PC-3 (cell line): ENCODE measurements at places on chromosomes 5 and 9. TPM values are rescaled to one million over a fixed set of nuclear protein-coding genes. Genes with fewer than 3 reads are reported as not detected.

EXOSC3 gene
- 98.3 and 125 TPM in 2 replicates for total RNA-seq

SLC34A3 gene
- total RNA-seq, result 1.0 and 1.5 TPM in 2 replicates

GRCh38 chr5:7686794-7687193 is 164.1 kb downstream of the CFAP90 start:
- peaks cover 43% of the 10 kb centered on the region for H3K27me3 ChIP-seq
- no peaks in the 10 kb centered on the region for H3K36me3 ChIP-seq
- DNase-seq, result no peak
- no peaks in the 10 kb centered on the region for H3K4me1 ChIP-seq
- H3K27ac ChIP-seq, result no peak overlapping the region

DNA sequence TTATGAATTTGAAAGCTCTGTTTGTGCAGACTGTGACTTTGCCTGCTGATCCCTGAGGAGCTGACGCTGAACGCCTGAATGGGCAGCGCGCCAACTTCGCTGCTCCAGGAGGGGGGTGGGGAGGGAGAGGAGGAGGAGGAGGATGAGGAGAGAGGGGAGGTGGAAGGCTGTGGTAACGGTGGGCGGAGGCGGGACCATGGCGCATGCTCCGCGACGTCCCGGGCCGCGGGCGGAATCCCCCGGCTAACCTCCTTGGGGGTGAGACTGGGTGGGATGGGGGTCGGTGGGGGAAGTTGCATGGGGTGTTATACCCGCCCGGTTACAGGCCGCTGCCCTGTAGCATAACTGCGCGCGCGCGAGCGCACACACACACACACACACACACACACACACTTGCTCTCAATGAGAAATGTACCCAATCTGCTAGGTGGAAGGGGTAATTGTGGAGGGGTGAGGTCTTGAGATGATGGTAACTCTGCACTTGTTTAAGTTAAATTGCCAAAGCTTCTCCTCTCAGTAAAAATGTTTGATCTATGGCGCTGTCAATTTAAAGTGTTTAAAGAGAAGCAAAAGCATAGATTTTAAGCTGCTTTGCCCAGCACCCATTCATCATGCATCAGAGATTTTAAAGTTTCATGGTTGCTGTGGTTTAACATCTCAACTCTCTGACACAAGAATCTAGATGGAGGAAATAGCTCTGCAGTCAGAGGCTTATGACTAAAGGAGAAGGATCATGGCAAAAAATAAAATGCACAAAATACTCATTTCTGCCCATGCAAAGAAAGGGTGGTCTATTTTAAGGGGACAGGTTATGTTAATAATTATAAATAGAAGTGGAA is 76.6 kb upstream of the TBCA start:
- DNase-seq, result no peak
- no peaks in the 10 kb centered on the region for H3K27me3 ChIP-seq
- no peaks in the 10 kb centered on the region for H3K4me1 ChIP-seq
- no peaks in the 10 kb centered on the region for H3K36me3 ChIP-seq
- H3K4me3 ChIP-seq, result no peak overlapping the region

- H3K27ac ChIP-seq, result no peak overlapping the region
- no peak for DNase-seq
- H3K4me1 ChIP-seq, result no peaks in the 10 kb centered on the region
- H3K27me3 ChIP-seq, result no peaks in the 10 kb centered on the region
- H3K4me3 ChIP-seq, result no peak overlapping the region
These were observed 69.9 kb downstream of the SEMA6A start for GRCh38 chr5:116504593-116505166.

DNA sequence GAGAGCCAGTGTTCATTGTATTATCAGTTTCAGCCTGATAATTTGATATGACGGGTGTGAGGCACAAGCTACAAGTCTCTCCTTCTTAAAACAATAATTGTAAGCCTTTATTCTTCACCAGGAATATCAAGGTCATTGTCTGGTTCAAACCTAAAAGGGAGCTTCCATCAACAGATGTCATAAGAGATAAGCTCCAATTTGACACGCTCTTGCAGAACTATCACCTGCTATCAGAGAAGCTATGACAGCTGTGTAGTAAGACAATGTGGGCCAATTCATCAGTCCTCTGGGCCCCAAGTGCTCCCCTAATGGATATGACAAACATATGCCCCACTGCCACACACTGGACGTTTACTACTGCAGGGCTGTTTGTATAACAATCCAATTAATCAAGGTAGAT is 1010.2 kb upstream of the DMAC1 start:
- DNase-seq, result no peak
- H3K4me3 ChIP-seq, result no peak overlapping the region
- H3K4me1 ChIP-seq, result no peaks in the 10 kb centered on the region
- H3K27ac ChIP-seq, result no peak overlapping the region

DNA sequence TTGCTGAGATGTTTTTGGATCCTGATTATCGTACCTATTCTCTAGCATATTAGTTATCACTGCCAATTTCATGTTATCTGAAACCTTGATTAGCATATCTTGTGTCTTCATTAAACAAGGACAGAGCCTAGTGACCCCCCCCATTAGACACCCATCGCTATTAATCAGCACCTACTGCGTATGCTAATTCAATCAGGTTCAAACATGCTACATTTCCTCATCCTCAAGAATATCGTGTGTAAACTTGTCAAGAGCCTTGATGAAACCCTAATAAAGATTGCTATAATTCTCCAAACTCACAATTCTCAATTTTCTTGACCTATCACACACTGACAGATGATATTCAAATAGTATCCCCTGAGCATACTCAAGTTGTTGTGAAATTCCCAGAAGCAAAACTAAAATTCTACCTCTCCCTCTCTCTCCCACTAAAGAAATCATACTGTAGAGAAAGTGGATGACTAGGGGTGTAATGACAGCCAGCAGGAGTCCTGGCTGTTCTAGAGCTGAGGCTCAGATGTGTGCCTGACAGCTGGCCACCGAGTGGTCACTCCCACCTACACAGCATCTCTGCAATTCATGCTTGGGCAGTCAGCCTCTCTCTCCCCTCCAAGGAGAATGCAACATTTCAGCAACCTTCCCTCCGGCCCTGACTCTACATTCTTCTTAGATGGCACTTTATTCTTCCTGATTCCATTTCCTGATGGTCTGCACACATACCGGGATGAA is 9.2 kb upstream of the ZNF354A start:
- H3K4me3 ChIP-seq, result no peak overlapping the region
- 0 out of 2 replicates have a peak, but pooled peaks cover 6% of the 10 kb centered on the region for H3K4me1 ChIP-seq
- no peaks in the 10 kb centered on the region for H3K36me3 ChIP-seq
- DNase-seq, result no peak
- H3K27ac ChIP-seq, result no peak overlapping the region

- DNase-seq, result no peak
- H3K27ac ChIP-seq, result no peak overlapping the region
- H3K36me3 ChIP-seq, result no peaks in the 10 kb centered on the region
- H3K4me3 ChIP-seq, result no peak overlapping the region
- H3K27me3 ChIP-seq, result no peaks in the 10 kb centered on the region
These were observed 16.9 kb downstream of the TLE4 start for GRCh38 chr9:79588488-79589223.

GRCh38 chr5:6365977-6366590 is 12.3 kb downstream of the MED10 start:
- peaks cover 27% of the 10 kb centered on the region for H3K36me3 ChIP-seq
- H3K4me3 ChIP-seq, result no peak overlapping the region
- peaks cover 13% of the 10 kb centered on the region for H3K4me1 ChIP-seq
- H3K27ac ChIP-seq, result no peak overlapping the region
- H3K27me3 ChIP-seq, result no peaks in the 10 kb centered on the region

GRCh38 chr9:131405858-131406537 is 12.1 kb downstream of the PRRC2B start:
- peaks cover 14% of the 10 kb centered on the region for H3K4me1 ChIP-seq
- no peak overlapping the region for H3K4me3 ChIP-seq
- no peaks in the 10 kb centered on the region for H3K27me3 ChIP-seq
- DNase-seq, result no peak

- no peaks in the 10 kb centered on the region for H3K4me1 ChIP-seq
- H3K4me3 ChIP-seq, result no peak overlapping the region
- no peak overlapping the region for H3K27ac ChIP-seq
These were observed 52.2 kb downstream of the ROPN1L start for GRCh38 chr5:10493884-10494283.

DNA sequence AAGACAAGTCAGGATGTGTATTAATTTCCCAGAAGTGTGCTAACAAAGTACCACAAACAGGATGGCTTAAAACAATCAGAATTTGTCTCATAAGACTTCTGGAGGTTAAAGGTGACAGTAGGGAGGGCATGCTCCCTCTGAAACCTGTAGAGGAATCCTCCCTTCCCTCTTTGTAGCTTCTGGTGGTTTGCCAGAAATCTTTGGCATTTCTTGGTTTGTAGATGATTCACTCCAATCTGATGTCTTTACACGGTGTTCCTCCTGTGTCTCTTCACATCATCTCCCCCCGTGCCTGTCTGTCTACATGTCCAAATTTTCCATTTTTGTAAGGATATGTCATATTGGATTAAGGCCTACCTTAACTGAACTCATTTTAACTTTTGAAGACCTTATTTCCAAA is 471.5 kb downstream of the ZNF608 start:
- DNase-seq, result peak; percentile 54
- H3K27me3 ChIP-seq, result no peaks in the 10 kb centered on the region
- H3K4me3 ChIP-seq, result no peak overlapping the region
- H3K4me1 ChIP-seq, result peaks cover 9% of the 10 kb centered on the region
- H3K36me3 ChIP-seq, result no peaks in the 10 kb centered on the region

DNA sequence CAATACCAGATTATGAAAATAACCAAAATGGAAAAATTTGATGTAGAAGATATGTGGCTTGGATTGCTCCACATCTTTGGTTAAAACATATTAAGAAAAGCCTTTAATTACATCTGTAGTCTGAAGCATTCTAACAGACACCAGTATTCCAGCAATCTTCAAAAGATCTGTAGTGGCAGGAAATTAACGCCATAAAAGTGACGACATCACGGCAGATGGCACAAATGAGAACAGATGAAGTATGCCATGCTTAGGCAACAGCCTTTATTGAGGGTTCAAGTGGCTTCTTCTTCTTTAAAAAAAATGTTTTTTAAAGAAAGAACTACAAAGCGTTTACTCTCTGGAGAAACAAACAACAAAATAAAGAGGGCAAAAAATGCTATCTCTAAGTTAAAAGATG is 164.2 kb downstream of the MEF2C start:
- no peaks in the 10 kb centered on the region for H3K36me3 ChIP-seq
- H3K27ac ChIP-seq, result no peak overlapping the region
- DNase-seq, result no peak
- H3K4me1 ChIP-seq, result peaks cover 11% of the 10 kb centered on the region

DNA sequence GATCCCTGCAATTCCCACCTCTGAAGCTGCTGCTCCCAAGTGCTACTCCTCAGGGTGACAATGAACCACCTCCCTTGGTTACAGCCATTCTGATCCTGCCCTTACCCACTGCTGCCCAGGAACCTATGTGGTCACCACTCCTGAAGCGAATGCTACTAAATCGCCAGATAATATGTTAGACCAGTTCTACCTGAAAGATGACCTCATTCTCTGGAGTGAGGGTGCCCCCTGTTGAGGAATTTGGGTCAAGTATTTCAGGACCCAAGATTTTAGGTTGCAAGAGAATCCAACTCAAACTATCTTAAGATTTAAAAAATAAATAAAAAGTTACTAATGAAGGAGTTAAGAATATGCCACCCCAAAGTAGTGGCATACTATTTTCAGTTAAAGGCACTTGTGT is 5.8 kb upstream of the SNAPC3 start:
- peak; percentile 74 for DNase-seq
- peaks cover 2% of the 10 kb centered on the region for H3K4me1 ChIP-seq
- no peak overlapping the region for H3K4me3 ChIP-seq
